Brain (organoid and tissue), 16 donors: ENCODE measurements at places on chromosomes 16 and 17.

DNA sequence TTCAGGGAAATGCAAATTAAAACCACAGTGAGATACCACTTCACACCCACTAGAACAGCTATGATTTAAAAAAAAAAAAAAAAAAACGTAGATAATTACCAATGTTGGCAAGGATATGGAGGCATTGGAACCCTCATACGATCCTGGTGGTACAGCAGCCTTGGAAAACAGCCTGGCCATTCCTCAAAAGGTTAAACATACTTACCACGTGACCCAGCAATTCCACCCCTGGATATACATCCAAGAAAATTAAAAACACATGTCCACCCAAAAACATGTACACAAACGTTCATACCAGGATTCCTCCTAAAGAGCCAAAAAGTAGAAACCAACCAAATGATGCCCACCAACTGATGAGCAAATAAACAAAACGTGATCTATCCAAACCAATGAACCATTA is 68.1 kb downstream of the GAS7 start:
- DNase-seq, result no peak

DNA sequence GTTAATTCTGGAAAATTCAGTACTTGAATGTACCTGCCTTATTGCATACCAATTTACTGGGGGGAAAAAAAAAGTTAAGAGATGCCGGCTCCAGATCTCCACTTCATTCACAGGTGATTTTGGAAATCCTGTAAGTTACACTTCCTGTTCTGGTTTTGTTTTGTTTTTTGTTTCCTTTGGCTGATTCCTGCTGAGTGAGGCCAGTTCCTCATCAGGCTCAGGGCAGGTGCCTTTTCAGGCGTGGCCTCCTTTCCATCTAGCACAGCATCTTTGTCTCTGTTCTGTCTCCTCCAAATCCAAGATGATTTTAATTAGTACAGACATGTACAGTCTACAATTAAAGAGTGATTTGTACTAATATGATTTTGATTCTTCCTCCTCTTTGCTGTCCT is 19.2 kb downstream of the CYB561 start:
- DNase-seq, result no peak

- no peak for DNase-seq
Measured at GRCh38 chr16:74682556-74682955, 15.9 kb upstream of the RFWD3 start.

DNA sequence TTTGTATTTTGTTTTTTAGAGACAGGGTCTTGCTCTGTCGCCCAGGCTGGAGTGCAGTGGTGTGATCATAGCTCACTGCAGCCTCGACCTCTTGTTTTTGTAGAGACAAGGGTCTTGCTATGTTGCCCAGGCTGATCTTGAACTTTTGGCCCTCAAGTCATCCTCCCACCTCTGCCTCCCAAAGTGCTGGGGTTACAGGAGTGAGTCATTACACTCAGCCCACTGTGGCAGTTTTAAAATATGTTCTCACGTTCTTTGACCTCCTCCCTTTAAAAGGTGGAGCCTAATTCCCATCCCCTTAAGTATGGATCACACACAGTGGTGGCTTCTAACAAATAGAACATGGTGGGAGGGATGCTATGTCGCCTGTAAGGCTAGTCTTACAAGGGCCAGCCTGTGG is 67.7 kb downstream of the ZDHHC7 start:
- DNase-seq, result no peak

- no peak for DNase-seq
Measured at GRCh38 chr17:77066165-77066564, 74.6 kb upstream of the SEC14L1 start.
